ENCODE measurements at places on chromosomes 2 and 18. TPM values are rescaled to one million over a fixed set of nuclear protein-coding genes. Genes with fewer than 3 reads are reported as not detected.

- H3K4me1 ChIP-seq: peaks cover 8% of the 10 kb centered on the region
- H3K36me3 ChIP-seq: no peaks in the 10 kb centered on the region
- no peaks in the 10 kb centered on the region for H3K27me3 ChIP-seq
- DNase-seq: no peak
Observed at GRCh38 chr18:26526128-26526965, 22.0 kb downstream of the KCTD1 start.

GRCh38 chr2:118046634-118047210 lies 32.9 kb upstream of the CCDC93 start:
- H3K27me3 ChIP-seq: peaks cover 60% of the 10 kb centered on the region
- no peak for DNase-seq
- no peak overlapping the region for H3K27ac ChIP-seq
- no peaks in the 10 kb centered on the region for H3K36me3 ChIP-seq

The CERKL gene
- not detected for total RNA-seq

The DNAH7 gene
- 0.02 TPM for total RNA-seq

- no peak for DNase-seq
- H3K36me3 ChIP-seq: peaks cover 6% of the 10 kb centered on the region
- H3K27me3 ChIP-seq: no peaks in the 10 kb centered on the region
- H3K4me1 ChIP-seq: no peaks in the 10 kb centered on the region
- no peak overlapping the region for H3K4me3 ChIP-seq
- H3K27ac ChIP-seq: no peak overlapping the region
Observed at GRCh38 chr2:146701183-146701582, 1143.6 kb upstream of the ACVR2A start.

DNA sequence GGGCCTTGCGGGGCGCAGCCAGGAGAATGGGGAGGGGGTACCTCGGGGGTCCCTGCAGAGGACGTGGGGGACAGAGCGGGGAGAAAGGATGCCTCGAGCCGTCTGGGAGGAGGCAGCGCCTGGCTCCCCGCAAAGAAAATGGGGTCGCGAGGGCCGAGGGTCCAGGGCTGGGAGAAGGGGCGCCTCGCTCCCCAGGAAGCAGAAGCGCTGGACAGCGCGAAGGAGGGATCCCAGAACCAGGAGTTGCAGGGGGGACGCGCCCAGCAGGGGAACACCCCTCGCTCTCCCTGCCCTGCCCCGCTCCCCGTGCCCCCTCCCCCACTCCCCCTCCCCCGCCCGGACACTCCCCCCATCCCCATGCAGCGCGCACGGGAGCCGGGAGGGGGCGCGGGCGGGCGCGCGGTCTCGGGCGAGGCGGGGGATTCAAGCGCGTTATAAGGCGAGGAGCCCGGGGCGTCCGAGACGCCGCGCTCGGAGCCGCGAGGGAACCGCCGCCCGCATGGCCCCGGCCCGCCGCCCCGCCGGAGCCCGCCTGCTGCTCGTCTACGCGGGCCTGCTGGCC lies at the start of gene ERFE:
TSS of gene ERFE (plus strand) at position 462 of the 562 bp plus-strand sequence. CDS start at position 500, 38 bp downstream.
- DNase-seq: no peak
- no peaks in the 10 kb centered on the region for H3K27me3 ChIP-seq
- no peaks in the 10 kb centered on the region for H3K36me3 ChIP-seq
- peak within 1 kb of the TSS; percentile 73 for H3K4me3 ChIP-seq
- H3K27ac ChIP-seq: no peak within 1 kb of the TSS

DNA sequence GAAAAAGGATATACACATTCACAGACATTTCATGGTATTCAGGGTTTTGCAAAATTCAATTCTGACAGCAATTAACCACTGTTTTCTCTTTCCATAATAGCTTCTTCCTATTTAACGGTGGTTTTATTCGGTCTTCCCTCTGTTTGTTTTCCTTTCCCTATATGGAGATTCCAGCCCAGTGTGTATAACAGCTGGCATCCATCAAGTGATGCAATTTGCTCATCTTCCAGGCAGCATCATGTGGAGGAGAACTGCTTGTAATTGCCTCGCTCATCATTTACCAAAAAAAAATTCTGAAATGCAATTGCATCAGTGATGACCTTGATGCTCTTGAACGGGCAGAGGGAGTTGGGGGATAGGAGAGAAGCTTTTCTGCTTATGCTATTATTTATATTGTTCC lies 165.9 kb upstream of the PGAP1 start:
- no peak overlapping the region for H3K4me3 ChIP-seq
- H3K27me3 ChIP-seq: no peaks in the 10 kb centered on the region
- no peak overlapping the region for H3K27ac ChIP-seq
- DNase-seq: no peak
- peaks cover 15% of the 10 kb centered on the region for H3K4me1 ChIP-seq

DNA sequence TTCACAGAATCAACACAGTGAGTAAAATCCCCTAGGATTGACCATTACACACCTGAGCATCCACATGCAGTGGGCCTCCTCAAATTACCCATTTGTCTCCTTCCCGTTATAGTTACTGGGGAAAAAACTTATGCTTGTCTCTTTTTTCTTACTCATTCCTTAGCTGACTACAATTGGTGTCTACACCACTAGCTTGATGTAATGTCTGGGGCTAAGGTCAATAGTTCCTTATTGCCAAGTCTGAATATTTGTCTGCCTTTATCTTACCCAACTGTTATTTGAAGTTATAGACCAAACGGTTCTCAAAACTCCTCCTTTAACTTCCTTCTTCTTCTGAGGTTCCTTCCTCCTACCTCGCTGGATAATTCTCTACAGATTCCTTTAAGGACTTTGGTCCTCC lies 41.9 kb upstream of the TMEM17 start:
- DNase-seq: no peak
- H3K4me3 ChIP-seq: no peak overlapping the region
- no peak overlapping the region for H3K27ac ChIP-seq
- no peaks in the 10 kb centered on the region for H3K4me1 ChIP-seq

- H3K27me3 ChIP-seq: peaks cover 11% of the 10 kb centered on the region
- H3K36me3 ChIP-seq: no peaks in the 10 kb centered on the region
- no peak for DNase-seq
- no peak overlapping the region for H3K27ac ChIP-seq
- no peaks in the 10 kb centered on the region for H3K4me1 ChIP-seq
Observed at GRCh38 chr2:178238750-178239149, 44.4 kb downstream of the OSBPL6 start.

The ZNF521 gene
- 1.8 TPM for total RNA-seq

DNA sequence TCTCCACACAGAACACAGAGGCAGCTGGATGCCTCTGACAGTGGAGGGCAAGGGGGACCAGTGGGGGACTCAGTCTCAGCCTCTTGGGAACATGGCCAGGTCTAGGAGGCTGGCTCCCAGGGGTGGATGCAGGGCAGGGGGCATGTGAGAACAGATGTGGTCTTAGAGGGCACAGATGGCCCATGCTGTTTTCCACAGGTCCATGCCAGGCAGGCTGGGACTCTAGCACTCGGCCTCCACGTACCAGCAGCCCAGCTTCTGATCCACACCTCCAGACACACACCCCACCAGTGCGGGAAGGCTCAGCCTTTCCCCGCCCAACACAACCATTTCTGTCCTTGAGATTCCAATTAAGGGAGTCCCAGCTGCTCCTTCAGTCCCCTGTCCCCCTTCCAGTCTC lies 42.4 kb downstream of the TNS1 start:
- no peak overlapping the region for H3K4me3 ChIP-seq
- no peak overlapping the region for H3K27ac ChIP-seq
- H3K4me1 ChIP-seq: no peaks in the 10 kb centered on the region

- no peaks in the 10 kb centered on the region for H3K27me3 ChIP-seq
- H3K4me3 ChIP-seq: no peak overlapping the region
- H3K4me1 ChIP-seq: no peaks in the 10 kb centered on the region
- peaks cover 5% of the 10 kb centered on the region for H3K36me3 ChIP-seq
- no peak overlapping the region for H3K27ac ChIP-seq
Observed at GRCh38 chr18:40420675-40421074, 1534.4 kb upstream of the PIK3C3 start.

The EFR3B gene
- 0.98 TPM for total RNA-seq

The MBOAT2 gene
- total RNA-seq: 8.0 TPM

The ACVR1C gene
- total RNA-seq: 1.4 TPM

GRCh38 chr2:30408961-30409387 lies 38.1 kb upstream of the LCLAT1 start:
- H3K36me3 ChIP-seq: no peaks in the 10 kb centered on the region
- no peak overlapping the region for H3K4me3 ChIP-seq
- DNase-seq: no peak
- no peak overlapping the region for H3K27ac ChIP-seq
- peaks cover 34% of the 10 kb centered on the region for H3K4me1 ChIP-seq
- no peaks in the 10 kb centered on the region for H3K27me3 ChIP-seq

The LOXHD1 gene
- total RNA-seq: not detected

DNA sequence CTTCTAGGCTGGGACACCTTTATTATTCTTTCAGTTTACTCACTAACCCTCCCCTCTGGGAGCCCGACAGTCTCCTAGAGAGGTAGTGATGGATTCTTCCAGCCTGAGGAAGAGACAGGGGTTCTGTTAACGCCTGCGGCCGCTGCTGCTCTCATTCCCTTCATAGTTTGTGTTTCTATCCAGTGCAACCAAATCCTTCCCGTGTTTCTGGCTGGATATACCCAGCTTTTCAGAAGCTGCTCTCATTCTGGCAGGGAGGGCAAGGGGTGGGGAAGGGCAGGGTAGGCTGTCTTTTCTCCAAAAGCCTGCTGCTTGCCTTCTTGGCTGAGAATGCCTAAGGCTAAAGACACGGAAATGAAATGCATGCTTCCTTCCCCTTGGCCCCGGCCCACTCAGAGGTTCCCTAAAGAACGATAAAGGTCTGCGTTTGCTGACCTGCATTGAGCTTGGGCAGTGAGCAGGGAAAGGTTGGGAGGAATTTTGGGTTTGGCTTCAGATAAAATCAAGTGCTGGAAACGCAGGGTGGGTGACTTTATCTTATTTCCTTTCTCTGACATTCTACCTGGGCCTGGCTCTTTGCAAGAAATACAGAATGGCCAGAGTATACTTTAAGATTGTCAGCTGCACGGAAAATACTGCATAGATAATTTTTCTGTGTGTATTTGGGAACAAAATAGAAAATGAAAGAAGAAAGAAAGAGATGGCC lies 390.9 kb downstream of the NBAS start:
- no peak for DNase-seq
- no peaks in the 10 kb centered on the region for H3K27me3 ChIP-seq
- H3K27ac ChIP-seq: no peak overlapping the region
- H3K4me1 ChIP-seq: no peaks in the 10 kb centered on the region

DNA sequence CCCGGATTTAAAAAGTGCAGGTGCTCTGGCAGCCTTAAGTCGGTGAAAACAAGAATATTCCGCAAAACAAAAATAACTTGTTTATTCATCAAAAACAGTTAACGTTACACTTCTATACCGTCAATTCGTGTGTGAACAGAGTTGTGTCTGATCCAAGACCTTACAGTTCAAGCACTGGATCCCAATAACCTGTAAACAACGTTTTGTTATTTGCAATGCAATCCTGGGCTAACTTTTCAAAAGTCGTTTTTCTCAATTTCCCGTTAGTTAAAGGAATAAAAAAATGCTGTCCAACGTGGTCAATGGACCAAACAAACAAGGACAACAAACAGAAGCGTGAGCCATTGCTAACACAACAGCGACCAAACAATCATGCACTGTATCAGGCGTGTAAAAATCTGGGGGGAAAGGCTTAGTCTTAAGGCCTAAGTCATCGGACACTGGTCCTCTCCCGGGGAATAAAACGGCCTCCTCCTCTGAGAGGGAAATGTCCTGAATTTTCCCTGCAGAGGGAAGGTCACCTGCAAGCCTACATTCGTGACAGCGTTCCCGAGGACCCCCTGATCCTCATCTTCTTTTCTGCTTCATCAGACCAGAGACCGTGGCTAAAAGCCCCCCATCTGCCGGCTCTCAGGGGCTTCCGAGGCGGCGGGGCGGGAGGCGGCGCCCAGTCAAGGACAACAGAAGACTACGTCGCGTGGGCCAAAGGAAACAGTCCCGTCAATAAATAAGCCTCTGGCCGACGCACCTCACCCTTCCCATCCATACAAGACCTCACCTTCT lies 490 bp downstream of the NDUFS1 start:
- peak overlapping the region; percentile 100 for H3K27ac ChIP-seq
- peaks cover 44% of the 10 kb centered on the region for H3K36me3 ChIP-seq
- H3K27me3 ChIP-seq: no peaks in the 10 kb centered on the region
- peaks cover 37% of the 10 kb centered on the region for H3K4me1 ChIP-seq
- H3K4me3 ChIP-seq: peak overlapping the region; percentile 92
- no peak for DNase-seq
